Thymus (tissue), 14 donors: ENCODE measurements at places on chromosomes 13 and 19. TPM values are rescaled to one million over a fixed set of nuclear protein-coding genes. Genes with fewer than 3 reads are reported as not detected.

- no peak overlapping the region for H3K4me3 ChIP-seq
- H3K4me1 ChIP-seq: no peaks in the 10 kb centered on the region
- peaks cover 96% of the 10 kb centered on the region for H3K27me3 ChIP-seq
- H3K36me3 ChIP-seq: no peaks in the 10 kb centered on the region
- no peak for DNase-seq
- no peak overlapping the region for H3K27ac ChIP-seq
Observed at GRCh38 chr13:112060282-112060830, 6.6 kb upstream of the SOX1 start.

- H3K36me3 ChIP-seq: no peaks in the 10 kb centered on the region
- H3K4me3 ChIP-seq: no peak overlapping the region
- H3K27me3 ChIP-seq: no peaks in the 10 kb centered on the region
- H3K27ac ChIP-seq: no peak overlapping the region
Observed at GRCh38 chr13:34805347-34805746, 136.7 kb upstream of the NBEA start.

DNA sequence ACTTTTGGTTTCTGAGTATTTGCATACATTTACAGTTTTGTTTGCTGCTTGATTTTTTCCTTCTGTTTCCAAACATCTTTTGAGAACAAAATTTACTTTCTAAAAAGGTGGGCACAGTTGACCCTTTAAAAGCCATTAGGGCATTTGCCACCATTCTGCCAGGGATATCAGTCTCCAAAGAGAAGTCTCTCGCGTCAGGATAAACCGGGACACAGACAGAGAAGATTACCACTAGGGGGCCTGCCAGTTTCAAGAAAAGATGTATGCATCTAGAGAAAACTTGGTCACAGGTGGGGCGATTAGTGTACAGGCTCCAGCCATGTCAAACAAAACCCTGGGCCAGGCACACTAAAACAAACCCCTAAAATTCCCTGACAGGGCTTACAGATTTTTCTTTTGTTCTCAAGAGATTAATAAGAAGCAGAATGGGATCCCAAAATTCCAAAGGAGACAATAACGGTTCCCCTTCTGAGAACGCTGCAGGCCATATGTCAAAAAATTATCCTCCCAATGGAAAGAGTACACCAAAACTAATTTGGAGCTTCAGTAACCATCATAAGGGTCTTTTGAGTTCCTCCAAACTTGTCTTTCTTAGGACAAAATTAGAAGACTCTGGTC lies 10.7 kb upstream of the PABPC3 start:
- H3K27ac ChIP-seq: no peak overlapping the region
- DNase-seq: no peak
- no peaks in the 10 kb centered on the region for H3K36me3 ChIP-seq
- no peaks in the 10 kb centered on the region for H3K4me1 ChIP-seq

DNA sequence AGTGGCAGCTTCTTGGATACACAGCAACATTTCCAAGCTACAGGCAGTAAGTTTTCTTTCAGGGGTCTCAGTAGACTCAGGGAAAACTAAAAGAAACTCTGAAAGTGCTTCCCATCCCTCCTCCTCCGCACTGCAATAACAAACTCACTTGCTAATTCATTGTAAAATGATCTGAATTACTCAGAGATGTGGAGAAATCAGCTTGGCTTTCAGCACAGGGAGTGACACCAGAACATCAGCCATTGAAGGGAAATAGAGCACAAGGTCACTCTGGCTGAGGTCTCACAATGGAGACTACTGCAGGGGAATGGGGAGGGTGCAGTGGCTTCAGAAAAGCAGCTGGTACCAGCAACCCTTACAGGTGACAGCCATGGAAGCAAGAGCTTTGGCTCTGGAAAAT lies 137.3 kb upstream of the SERP2 start:
- H3K4me1 ChIP-seq: peaks cover 14% of the 10 kb centered on the region
- no peaks in the 10 kb centered on the region for H3K27me3 ChIP-seq
- no peak overlapping the region for H3K27ac ChIP-seq
- DNase-seq: no peak

ZNF296 gene
- 0.19 TPM for total RNA-seq
